ENCODE measurements at places on chromosomes 6 and 20.

DNA sequence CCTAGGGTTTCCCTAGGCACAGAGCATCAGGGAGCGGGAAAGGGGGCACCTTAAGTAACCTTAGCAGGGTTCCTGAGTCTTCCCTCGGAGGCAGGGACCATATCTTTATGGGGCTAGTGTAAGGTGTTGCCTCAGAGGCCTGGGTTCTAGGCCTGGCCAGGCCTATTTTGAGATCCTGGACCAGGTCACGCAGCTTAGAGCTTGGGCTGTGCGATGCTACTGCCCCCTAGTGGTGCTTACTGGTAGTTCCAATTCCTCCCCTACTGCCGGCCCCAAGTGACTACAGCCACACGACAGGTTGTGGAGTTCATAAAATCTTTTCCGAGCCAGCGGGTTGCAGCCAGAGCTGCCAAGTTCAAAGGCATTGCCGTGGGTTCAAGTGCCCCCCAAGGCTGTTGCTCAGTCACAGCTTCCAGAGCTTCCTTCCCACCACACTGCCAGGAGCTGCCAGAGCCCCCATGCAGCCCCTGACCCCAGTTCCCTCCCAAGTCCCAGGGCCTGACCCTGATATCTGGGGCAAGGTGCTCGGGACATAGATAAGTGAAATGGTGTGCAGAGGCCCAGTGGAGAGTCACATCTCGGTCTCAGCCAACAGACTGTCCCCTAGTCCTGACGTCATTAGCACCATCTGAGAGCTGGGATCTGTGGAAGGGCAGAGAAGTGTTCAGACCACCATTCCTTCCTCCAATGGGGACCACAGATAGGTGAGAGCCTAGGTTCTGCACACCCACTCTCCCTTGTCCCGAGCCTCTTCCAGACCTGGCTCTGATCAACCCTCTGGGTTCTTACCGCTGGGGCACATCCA lies 3.3 kb downstream of the LRRC73 start:
- peak; percentile 71 for DNase-seq

DNA sequence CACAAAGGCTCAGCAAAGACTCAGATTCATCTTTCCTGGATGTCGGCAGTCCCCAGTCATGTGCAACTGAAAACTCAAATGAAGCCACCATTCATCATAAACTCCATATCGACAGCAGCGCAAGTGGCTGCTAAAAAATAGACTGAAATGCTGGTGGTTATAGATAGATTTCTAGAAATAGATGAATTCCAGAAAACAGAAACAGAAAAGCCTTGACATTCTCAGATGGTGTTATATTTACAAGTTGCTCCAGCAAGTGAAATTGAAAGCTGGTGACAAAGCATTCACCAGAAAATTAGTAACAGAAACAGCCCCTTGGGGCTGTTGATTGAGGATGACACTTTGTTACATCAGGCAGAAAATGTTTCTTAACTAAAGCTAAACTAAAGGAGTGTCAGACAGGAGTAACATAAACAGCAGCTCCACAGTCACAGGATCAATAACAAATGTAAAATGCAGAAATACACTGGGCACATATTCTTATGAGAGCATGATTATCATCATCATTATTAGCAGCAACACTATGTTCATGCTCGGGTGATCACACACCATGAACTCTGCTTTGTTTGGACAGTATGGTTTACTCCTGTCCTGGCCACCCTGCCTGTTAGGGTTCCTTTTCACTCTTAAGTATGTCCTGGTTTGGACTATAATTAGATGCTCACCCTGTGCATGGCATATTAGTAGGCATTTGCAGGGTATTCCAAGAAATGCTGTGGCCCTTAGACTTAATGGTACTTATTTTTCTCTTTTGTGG lies 36.4 kb upstream of the SLC35F1 start:
- no peak for DNase-seq

DNA sequence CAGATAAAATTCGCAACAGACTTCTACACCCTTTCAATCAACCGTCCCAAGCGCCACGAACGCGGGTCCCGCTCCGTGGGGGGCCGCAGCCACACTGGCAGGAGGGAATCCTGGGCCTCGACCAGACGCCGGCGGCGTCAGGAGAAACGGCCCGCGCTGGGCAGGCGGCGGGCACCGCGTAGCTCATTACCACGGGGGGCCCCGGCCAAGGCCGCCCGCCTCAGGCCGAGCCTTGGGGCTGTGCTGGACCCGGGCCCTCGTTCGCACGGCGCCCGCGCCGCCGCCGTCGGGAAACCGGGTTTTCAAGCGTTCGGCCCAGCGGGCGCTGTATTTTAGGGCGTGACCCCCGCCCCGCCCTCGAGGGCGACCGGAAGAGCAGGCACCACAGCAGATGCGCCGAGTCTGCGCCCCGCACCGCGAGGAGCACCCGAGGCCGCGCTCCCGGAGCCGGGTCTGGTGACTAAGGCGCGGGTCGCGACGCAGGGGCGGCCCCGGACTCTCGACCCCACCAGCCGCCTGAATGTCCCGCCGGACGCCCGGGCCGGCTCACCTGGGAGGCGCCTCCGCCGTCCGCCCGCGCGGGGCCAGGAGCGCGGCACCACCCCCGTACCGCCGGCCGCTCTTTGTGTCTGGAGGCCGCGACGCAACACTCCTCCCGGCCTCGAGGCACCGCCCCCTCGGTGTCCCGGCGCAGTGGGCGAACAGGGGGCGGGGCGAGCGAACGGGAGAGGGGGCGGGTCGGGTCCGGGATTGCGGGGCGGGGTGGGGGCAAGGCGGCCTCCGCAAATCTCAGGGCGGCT lies at the start of gene NINL:
NINL (minus strand) TSS at position 627 of the 800 bp plus-strand sequence. CDS start 58,944 bp downstream, outside the sequence.
- peak; percentile 62 for DNase-seq

GRCh38 chr6:22349051-22349450 lies 52.2 kb upstream of the PRL start:
- no peak for DNase-seq

- no peak for DNase-seq
Measured at GRCh38 chr6:107968081-107968480, 10.1 kb upstream of the SEC63 start.

- no peak for DNase-seq
Measured at GRCh38 chr6:160190973-160191372, 67.6 kb downstream of the SLC22A2 start.

DNA sequence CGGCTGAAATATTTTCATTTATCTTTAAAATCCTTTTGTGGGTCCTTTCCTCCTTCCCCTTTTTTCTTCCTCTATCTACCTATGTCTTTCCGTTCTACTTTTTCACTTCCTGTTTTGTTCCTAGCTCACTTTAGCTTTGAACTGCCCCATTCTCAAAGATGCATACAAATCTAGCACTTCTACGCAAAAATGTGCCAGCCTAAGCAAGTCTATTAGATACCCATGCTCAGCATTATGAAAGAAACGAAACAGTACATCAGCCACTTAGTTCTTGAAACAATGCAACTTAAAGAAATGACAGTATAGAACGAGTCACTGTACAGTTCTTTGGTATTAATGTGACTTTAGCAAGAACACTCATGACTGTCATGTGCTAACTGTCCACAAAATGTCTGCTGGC lies 47.3 kb upstream of the MARCKS start:
- DNase-seq = no peak

DNA sequence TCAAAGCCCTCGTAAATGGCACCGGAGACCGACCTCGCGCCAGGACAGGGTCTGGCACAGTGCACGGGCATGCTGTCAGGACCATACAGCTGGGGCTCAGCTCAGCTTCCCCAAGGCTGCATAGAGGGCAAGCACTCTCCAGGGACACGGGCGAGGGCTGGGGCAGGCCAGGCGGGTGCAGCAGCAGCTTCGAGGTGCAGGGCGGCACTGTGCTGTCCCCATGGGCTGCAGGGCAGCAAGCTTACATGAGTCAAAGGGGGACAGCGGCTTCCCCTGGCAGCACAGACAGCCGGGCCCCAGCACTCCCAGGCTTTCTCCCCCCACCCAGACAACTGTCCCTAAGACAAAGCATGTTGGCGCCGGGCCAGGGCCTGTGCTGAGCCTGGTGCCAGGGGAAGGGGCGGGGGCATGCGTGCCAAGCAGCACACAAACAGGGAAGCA lies 25.7 kb downstream of the PSMG4 start:
- no peak for DNase-seq

Measured in T-helper 2 cell treated with Interferon-gamma antibody and Interleukin-4, amounts not matched to agents 5 μg/mL and 100 μg/mL, for 36 hours (primary cell).